Brain (organoid and tissue), 16 donors: ENCODE measurements at places on chromosomes 4 and X.

GRCh38 chrX:77962068-77962902 is 7.2 kb downstream of the PGAM4 start:
- DNase-seq, result no peak

DNA sequence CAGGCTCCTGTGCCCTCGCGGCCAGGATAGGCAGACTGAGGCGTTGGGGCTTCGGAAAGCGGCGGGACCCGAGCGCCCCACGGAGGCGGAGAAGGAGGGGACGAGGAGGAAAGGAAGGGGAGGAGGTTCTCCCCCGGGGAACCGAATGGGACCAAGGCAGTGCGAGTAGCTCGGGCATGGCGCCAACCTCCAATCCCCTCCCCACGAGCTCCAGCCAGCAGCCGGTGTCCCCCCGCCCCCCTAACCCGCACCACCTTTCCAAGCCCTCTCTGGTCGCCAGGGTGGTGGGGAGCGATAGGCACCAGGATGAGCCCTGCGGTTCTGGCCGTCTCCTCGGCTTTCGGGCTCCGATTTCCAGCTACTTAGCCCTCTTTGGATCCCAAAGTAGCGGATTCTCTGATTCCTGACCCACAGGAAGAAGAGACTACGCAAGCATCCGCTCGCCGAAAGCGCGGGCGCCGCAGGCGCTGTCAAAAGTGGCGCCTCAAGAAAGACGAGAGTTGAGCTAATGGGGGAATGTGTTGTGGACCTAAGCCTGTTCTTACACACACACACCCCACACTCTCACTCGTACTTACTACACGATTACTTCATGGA is 15.2 kb upstream of the ZIC3 start:
- peak; percentile 74 for DNase-seq

DNA sequence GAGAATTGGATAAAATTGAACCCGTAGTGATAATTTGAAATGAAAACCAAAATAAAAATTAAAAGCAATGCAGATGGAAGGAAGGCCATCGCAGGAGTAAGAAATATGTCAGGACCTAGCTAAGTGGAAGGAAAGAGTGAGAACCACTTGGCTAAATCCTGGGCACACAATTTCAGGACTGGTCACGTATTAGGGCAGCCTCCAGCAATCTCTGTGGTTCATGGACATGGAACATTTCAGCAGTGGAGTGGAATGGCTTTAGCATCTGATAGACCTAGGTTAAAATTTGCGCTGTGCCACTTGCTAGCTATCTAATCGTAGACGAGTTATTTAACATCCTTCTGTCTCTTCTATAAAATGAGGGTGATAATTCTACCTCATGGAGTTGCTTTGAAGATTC is 71.1 kb downstream of the DCK start:
- DNase-seq, result no peak

DNA sequence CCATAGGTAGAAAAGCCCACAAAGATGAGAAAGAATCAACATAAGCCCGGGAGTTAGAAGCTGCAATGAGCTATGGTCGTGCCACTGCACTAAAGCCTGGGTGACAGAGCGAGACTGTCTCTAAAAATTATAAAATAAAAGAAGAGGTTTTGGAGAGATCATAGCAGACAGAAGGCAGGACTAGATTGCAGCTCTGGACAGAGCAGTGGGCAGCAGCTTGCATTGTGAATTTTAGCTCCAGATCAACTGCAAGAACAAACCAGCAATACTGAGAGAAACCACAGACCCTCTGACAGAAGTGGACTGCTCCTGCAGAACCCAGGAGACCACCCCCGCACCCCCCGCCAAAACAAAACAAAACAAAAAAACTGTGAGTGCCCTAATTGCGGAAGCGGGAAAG is 30.6 kb downstream of the SOWAHB start:
- DNase-seq, result no peak

- DNase-seq, result no peak
These were observed 49.3 kb upstream of the EOLA2 start for GRCh38 chrX:149987613-149988012.

- no peak for DNase-seq
These were observed 13.4 kb downstream of the PDE5A start for GRCh38 chr4:119615068-119615719.
